ENCODE measurements at places on chromosomes 16 and 17. TPM values are rescaled to one million over a fixed set of nuclear protein-coding genes. Genes with fewer than 3 reads are reported as not detected.

DNA sequence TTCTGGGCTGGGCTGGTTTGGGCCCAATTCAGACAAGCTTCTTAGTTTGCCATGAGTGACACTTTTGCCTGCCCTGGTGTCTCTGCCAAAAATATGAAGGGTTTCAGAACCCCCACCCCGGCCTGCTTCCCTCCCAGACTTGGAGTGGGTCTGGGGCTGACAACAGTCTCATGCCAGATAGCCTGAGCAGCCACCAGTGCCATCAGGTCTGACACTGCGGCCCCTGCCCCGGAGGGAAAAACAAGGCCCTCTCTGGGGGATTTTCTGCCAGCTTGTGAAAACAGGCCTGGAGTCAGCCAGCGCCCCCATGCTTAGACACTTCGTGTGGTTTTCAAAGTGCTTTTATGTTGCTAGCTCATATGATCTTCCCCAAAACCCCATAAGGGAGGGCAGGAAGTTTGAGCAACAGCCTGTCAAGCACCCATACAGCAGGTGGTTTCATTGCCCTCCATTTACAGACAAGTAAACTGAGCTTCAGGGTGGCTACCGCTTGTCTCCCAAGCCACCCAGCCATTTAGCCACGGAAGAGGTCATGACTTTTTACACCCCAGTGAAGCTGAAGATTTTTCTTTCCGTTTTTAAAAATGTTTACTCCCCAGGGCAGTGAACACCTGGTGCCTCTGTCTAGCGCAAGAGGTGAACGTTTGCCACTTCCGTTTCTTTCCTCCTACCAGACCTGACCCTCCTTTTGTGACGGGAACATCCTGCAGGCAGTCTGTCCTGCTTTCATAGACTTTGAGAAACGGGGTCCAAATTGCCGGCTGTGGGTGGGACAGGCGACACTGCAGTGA is 300.6 kb downstream of the SEC14L1 start:
- no peak for DNase-seq

Gene SLC7A6OS
- total RNA-seq: 14.2 TPM

DNA sequence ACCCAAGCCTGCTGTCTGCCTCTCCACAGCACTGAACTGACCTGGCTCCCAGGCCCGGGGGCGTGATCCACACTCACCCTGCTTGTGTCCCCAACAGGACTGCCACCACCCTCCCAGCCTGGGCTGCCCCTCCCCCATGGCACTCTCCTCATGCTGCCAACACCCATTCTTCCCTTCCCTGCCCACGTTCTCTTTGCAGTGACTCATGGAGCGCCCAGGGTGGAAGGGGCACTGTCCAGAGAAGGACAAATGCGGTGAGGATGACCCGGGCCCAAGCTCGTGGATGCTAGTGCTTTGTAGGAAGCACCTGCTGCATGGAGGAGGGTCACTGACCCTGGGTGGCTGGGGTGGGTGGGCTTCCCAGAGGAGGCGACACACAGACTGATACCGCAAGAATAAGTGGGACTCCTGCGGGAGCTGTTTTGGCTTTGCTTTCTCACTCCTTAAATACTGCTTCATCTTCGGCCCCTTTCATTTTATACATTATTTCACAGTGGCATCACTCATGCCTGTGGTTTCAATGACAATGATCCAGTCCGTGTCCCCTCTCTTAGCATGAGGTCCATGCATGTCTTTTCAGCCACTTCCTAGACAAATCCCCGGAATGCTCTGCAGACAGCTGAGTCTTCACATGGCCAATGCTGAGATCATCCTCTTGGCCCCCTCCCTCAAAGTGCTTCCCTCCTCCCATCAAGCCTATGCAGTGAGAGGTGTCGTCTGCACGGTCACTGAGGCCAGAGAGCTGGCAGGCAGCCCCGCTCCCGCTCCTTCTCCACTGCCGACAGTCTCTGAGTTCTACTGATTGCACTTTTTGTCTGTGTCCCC is 17.6 kb downstream of the CDK5R1 start:
- DNase-seq: no peak

Gene GRB7
- total RNA-seq: 42.0 TPM

Gene SLC35G6
- total RNA-seq: not detected

Gene PIPOX
- not detected for total RNA-seq

DNA sequence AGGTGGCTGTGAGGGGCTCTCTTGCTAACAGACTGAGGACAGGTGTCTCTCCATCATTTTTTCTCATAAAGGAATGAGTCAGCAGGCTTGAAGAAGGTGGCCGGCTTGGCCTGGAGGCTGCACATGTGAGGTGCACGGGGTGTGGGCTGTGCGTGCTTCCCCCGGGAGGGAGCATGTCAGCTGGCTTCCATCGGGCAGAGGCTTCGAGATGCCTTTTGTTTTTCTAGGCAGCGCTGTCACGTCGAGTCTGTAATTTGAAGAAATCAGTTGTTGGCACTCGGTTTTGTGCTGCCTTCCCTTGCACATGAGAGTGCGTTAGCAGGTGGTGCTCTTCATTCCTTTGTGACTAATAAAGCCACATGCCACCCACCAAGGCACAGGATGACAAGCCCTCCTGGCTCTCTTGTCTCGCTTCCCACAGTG is 89.7 kb downstream of the NPIPB11 start:
- DNase-seq: no peak

GRCh38 chr17:48228720-48229119 is 121.2 kb downstream of the SNX11 start:
- no peak for DNase-seq

Gene MLX
- total RNA-seq: 47.6 TPM

DNA sequence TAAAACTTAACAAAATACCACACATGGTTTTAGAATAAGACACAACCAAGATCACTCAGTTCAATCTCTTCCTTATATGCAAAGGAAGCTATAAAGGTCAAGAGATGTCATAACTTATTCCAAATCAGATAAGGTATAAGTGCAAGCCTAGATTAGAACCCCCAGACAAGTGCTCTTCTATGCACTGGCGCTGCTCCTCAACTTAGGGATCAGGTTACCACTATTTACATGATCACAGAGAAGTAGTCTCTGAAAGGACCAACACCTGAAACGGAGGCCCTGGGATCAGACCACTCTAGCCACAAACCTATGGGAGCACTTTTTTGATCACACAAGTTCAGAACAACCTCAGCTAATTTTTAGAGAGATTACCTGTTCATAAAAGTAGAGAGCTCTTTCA is 16.6 kb downstream of the COPS3 start:
- DNase-seq: no peak

Gene DPEP3
- not detected for total RNA-seq

Gene OR4D1
- not detected for total RNA-seq

Gene OTOP2
- total RNA-seq: not detected

DNA sequence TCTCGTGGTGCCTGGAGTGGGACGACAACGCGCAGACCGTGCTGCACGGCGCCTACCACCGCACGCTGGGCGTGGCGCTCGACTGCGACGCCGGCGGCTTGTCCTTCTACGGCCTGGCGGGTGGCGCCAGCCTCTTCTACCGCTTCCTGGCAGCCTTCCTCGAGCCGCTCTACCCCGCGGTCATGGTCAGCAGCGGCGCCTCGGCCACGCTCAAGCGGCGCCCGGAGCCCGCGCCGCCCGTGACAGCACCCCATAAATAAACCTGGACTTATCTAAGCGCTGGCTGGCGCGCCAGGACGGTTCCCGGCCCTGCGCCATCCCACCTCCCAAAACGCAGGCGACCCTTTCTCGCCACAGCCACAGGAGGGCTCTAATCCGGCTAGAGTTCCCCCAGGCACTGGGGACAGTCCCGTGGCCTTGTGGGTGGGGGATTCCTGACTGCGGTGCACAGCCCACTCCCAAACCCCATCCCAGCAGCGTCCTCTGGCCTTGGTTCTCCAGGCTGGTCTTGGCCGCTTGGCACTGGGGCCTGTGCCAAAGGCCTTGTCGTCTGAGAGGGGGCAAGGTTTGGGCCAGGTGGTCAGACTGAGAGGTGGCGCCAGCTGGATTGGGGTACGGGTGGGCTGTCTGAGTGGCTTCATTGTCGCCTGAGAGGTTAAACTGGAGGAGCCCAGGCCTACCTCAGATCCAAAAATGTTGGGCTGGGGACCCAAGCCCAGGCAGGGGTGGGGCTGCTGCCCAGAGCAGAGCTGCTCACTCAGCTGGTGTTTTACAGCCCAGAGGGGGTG is 10.1 kb upstream of the SLC16A5 start:
- DNase-seq: no peak

Gene REXO5
- total RNA-seq: 5.6 TPM

- no peak for DNase-seq
These were observed 10.6 kb upstream of the MEFV start for GRCh38 chr16:3266873-3267537.

DNA sequence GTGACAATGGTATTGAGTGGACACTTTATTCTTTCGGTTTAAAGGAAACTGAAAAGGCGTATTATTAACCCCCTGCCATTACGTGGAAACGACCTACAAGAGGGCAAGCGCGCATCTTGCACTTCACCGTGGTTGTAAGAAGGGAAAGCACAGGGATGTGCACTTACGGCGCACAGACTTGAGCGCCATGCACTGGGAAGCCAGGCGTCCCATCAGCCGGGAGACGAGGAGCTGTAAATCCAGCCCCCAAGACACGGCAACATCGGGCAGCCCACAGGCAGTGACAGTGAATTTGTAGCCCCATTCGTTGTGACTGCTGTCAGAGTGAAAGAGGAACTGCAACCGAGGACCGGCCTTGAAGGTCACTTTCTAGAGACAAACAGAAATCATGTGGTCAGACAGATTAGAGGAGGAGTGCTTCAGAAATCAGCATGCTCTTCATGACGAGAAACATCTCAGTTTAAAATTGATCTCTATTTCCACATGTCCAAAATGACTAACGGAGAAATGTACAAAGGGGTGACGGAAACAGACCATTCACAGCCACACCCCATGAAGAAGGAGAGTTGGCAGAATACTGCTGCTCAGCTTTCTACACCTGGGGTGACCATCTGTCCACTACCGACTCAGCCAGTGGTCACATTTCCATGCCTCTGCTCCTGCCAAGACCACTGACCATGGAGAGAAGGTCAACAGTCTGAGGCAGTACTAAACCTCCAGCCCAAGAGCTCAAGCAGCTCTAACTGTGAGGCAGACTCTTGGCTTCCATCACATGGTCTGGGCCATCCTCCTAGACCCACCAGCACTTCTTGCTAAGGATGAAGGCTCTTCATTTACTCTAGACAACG is 68.6 kb downstream of the ZZEF1 start:
- no peak for DNase-seq

- DNase-seq: no peak
These were observed 59.4 kb upstream of the XYLT1 start for GRCh38 chr16:17529982-17530760.

DNA sequence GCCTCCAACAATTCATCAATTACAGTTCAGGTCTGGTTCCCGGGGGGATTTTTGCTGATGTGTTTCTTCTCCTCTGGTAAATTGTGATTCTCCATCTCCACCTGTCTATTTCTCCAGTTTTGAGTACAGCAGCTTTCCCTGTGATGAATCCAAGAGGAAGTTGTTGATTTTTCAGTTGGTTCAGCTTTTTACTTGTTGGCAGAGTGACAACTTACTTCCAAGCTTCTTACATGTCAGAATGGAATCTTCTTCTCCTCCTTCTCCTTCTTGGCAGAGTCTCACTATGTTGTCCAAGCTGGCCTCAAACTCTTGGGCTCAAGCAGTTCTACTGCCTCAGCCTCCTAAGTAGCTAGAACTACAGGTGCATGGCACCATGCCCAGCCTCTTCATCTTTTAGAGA is 33.4 kb upstream of the TMEM92 start:
- DNase-seq: no peak

GRCh38 chr17:56918916-56919315 is 5.1 kb upstream of the TRIM25 start:
- no peak for DNase-seq

Gene NME1
- total RNA-seq: 349 TPM

DNA sequence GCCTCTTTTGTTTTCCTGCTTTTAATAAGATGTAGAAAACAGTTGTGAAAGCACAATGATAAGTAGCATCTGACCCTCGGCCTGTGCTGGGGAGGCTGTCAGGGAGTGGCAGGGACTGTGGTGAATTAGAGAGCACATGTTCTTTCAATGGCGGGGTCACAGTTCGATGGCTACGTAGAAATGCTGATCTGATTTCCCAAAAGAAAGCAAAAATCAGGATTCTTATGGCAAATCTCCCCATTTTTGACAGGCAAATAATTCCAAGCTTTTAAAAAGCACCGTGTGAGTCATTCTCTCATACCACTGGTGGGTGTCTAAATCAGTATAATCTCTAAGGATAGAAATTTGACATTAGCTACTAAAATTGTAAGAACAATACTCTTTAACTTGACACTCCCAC is 4.2 kb upstream of the MAPK7 start:
- DNase-seq: no peak

DNA sequence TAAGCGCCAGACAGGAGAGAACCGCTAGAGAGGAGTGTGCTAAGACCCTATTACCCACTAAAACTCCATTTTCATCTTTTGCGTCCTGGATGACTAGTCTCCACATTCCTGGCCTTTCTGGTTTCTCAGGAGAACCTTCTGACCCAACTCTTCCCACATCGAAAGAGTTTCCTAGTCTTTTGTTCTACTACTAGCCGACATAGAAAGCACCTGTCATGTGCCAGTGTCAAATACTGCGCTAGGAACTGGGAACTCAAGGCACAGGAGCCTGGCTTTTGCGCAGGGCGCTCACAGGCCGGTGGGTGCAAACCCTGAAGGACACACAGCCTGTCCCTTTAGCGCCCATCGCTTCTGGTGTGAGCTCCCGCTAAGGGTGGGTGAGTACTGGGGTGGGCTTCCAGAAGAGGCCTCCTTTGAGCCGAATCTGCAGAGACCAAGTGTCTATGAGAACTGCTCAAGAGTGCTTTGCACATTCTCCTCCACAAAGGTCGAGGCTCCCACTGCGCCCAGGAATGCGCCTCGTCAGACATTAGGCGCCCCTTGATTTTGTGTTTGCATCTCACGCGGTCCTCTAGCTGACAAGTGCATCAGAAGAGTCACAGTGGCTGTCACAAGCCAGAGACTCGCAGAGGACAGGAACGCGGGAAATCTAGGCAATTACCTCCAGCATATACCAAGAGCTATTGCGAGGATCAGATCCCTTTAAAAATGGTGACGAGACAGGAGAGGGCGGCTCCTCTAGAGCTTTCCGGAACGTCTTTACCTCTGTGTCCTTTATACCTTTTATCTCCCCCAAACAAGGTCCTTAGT is 2.0 kb upstream of the PSMB3 start:
- peak; percentile 31 for DNase-seq

DNA sequence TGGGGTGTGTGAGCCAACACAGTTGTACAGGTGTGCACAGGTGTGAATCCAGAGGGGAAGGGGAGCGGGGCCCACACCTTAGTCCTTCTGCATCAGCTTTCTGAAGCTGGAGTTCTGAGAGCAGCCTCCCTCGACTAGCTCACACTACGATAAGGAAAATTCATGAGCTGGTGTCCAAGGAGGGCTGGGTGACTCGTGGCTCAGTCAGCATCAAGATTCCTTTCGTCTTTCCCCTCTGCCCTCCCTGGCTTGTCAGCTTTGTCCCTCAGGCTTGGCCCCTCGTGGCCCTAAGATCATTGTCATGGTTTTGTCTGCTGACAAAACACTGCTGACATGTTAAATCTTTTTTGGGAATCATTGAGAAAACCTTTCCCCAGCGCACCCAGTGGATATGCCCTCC is 47.5 kb downstream of the OR1D5 start:
- no peak for DNase-seq

- no peak for DNase-seq
These were observed 118.4 kb upstream of the IRX5 start for GRCh38 chr16:54812229-54812628.

Gene MAP1LC3B
- 39.5 TPM for total RNA-seq

Gene KRT25
- total RNA-seq: not detected
